ENCODE measurements at places on chromosomes 16 and 17.

GRCh38 chr17:8726941-8727555 is 17.6 kb downstream of the CCDC42 start:
- DNase-seq: no peak

DNA sequence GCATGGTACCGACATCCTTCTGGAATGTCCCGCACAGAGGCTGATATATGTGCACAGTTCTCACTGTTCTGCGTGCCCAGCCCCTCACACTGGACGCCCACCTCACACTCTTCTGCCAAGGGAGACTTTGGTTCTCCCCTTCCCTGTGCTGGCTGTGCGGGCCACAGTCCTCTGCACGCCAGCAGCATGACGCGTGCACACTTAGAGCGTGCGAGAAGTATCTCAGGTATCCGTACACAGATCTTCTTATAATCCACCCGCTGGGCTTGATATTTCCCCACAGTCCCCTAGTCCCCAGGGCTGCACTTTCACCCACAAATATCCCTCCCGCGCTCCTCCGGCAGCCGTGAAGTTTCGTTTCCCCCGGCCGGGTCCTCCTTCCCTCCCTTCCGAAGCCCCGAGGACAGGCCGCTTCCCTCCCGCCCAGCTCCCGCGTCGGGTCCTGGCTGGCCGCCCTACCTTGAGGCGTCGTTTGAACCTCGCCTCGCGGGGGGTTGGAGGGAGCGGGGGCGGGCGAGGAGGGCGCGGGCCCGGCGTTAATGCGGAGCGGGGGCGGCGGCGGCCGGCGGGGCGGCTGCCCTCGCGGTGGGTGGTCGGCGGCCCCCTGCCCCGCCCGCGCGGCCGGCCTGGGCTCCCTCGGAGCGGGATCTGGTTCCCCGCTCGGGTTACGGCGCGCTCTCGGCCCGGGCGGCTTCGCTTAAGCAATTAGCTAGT is 5.0 kb upstream of the FOXF1 start:
- no peak for DNase-seq

DNA sequence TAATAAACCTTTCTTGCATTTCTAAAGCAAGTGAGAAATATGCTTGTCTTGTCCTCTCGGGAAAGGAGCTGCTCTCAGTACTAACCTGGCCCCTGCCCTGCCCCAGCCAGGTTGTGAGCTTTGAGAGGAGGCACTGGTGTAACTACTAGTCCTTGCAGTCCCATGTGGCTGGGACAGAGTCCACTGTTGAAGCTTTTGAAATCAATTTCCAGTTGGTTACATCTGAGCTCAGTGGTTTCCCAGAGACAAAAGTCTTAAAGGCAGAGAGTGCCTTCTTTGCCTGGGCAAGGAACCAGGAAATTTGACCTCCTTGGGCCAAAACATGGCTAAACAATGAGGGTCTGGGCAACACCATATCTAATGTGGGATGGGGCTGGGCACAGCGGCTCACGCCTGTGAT is 48.7 kb downstream of the GSG1L start:
- no peak for DNase-seq

GRCh38 chr16:89265647-89266046 is 48.1 kb downstream of the ZNF778 start:
- no peak for DNase-seq

DNA sequence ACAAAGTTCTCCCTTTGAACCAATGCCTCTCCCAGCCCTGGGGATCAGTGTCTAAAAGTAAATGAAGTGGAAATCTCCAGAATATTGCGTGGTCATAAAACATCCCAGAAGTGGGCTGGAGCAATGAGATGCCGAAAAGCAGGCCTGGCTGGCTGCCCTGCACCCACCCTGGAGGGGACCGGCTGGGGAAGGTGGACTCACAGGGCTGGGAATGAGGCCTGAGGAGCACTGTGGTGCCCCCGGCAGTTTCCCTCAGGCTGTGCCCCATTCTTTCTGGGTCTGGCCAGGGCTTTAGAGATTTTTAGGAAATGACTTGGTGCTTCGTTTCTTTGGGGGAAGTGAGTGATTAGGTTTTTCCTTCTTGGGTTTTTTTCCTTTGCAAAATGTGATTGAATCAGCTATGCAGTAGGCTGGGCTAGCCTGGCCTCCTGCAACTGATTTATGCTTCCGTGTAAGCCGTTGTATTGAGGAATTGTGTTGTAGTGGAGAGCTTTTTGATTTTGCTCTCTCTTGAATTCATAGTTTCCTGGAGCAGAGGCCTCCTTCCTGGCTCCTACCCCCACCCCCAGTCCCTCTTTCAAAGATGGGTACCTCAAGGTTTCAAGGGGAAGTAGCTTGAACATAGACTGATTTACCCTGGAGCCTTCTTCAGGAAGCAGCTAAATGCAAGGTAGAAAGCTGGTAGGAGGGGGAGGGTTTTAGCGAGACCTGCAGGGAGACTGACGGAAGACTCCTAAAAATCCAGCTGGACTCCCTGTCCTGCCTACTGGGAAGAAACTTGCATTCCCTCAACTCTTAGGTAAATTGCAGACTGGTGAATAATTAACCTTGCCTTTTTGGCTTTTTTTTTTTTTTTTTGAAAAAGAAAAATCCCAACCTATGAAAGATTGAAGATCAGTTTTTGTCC is 170.2 kb downstream of the RAB11FIP4 start:
- no peak for DNase-seq

- DNase-seq: no peak
Measured at GRCh38 chr16:58842156-58842555, 108.0 kb upstream of the GOT2 start.

DNA sequence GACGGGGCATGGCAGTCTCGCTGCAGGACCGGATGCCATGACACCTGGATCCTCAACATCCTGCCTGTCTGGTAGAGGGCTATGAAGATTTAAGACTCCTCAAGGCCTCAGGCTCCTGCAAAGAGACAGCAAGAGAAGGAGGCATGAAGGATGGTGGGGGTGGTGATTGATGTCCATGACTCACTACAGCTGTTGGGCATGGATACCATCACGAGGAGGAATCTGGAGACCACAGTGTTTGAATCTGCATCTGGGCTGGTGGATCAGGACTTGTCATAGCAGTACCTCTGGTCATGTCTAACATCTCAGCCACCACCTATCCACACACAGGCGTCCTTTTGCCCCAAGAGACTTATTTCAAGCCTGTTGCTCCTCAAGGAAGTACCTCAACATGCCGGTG is 50.2 kb upstream of the WSCD1 start:
- DNase-seq: no peak

GRCh38 chr17:914561-914960 is 65.0 kb downstream of the NXN start:
- DNase-seq: no peak

DNA sequence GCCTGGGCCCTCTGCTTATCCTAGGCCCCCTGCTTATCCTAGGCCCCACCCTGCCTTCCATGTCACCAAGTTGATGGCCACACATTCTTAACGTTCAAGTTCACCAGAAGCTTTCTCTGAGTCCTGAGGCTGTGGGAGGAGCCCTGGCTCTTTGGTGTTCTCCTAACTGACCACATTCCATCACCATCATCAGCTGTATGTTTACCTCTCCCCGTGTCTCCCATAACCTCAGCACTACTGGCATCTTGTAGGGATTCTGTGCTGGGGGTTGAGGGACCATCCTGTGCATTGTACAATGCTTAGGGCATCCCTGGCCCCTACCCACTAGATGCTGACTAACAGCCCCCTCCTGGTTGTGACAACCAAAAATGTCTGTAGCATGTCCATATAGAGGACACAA is 99.3 kb downstream of the NDE1 start:
- no peak for DNase-seq

GRCh38 chr16:81694494-81695280 is 84.4 kb upstream of the PLCG2 start:
- no peak for DNase-seq

DNA sequence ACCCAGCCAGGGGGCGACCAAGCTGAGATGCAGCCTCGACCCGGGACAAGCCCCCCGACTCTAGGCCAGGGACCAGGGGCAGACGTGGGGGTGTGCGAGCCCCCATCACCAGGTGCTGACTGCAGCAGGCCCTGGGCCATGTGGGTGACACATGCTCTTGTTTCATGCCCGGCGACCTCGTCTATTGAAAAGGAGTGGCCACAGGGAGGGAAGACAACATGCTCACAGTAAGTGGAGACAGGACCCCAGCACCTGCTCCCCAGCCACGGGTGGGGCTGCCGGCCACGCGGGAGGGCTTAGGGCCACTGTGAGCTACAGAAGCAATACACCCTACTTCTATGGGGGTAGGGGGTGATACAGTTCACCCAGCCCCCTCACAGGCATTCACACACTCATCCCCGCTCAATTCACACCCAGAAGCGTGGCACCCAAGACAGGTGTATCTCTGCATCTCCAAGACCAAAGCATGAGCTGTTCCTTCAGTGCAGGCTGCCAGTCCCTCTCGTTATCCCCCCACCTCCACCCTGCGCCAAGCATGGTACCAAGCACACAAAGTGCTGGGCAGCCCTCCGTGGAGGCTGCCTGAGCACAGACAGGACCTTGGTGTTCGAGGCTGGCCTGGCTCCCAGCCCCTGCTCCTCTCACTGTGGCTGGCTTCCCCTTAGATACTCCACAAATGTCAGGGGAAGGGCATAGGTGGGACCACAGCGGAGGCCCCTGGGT is 13.6 kb downstream of the VASN start:
- no peak for DNase-seq

DNA sequence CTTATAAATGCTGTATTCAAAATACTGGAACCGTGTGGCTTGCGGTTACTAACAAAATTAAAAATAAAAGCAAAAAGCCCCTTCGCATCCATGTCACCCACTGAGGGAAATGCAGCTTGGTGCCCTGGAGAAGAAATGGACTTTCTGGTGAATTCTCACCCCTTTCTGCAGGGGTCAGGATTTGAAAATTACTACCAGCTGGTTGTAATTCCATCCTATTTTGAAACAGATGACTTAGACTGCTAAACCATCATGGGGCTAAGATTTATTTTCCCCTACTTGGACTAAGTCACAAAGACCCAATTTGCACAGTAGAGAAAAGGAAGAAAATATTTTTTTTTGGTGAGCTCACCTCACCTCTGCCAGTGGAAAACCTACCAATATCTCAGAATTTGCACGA is 111.4 kb upstream of the MYOCD start:
- DNase-seq: no peak

- DNase-seq: no peak
Measured at GRCh38 chr17:67656494-67657203, 61.1 kb upstream of the NOL11 start.

GRCh38 chr17:74768069-74768762 is 7.9 kb downstream of the NAT9 start:
- DNase-seq: no peak

DNA sequence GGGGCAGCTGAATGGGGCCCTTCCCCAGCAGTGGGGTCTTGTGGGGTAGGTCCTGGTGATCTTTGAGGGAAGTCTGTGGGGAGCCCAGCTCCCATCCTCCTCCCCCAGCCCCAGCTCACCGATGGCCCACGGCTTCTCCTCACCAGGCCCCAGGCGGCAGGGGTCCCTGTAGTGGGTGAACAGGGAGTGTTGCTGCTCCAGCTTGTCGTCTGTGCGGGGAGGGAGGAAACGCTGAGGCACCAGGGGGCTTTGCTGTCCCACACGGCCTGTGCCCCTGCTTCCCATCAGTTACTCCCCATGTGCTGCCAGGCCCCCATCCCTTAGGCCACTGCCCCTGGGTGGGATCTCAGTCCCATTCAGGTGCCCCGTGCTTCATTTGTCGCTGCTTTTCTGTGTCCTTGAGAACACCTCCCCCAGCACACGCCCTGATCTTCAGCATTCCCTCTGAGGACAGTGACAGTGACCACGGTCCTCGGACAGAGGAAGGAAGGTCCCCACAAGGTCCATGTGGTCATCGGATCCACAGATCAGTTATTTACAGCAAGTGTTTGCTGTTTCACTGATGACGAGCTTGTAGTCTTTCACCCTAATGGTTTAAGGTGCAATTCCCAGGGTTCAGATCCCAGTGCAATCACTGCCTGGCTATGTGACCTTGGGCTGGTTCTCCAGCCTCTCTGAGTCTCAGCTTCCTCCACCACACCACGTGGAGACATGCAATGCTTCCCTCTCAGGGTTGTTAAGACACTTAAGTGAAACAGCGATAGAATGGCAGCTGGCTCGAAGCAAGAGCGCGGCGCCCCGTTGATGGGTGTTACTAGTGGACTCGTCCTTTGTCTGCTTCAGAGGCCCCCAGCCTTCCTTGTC is 53.1 kb downstream of the PRMT7 start:
- no peak for DNase-seq

DNA sequence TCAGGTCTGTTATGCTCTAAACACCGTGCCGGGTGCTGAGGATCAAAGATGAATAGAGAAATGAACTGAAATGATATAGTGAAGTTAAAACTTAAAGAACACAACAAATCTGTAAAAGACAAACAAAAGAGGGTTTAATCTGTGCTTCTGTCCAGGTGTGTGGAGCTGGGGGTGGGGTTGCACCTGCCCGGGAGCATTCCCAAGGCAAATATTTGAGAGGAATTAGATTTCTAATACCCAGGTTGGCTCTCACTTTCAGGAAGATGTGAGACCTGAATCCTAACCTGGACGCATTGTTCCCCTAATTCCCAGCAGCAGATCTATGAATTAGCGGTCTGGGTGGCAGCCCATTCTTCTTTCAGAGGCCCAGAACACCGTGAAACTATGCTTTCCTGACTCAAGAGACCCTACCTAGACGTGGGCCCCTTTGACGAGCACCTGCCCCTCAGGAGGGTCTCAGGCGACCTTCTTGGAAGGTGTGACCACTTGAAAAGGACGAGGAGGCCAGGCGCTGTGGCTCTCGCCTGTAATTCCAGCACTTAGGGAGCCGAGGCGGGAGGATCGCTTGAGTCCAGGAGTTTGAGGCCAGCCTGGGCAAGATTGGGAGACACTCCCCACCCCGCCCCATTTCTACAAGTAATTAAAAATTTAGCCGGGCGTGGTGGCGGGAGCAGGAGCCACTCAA is 677 bp upstream of the RANGRF start:
- no peak for DNase-seq

DNA sequence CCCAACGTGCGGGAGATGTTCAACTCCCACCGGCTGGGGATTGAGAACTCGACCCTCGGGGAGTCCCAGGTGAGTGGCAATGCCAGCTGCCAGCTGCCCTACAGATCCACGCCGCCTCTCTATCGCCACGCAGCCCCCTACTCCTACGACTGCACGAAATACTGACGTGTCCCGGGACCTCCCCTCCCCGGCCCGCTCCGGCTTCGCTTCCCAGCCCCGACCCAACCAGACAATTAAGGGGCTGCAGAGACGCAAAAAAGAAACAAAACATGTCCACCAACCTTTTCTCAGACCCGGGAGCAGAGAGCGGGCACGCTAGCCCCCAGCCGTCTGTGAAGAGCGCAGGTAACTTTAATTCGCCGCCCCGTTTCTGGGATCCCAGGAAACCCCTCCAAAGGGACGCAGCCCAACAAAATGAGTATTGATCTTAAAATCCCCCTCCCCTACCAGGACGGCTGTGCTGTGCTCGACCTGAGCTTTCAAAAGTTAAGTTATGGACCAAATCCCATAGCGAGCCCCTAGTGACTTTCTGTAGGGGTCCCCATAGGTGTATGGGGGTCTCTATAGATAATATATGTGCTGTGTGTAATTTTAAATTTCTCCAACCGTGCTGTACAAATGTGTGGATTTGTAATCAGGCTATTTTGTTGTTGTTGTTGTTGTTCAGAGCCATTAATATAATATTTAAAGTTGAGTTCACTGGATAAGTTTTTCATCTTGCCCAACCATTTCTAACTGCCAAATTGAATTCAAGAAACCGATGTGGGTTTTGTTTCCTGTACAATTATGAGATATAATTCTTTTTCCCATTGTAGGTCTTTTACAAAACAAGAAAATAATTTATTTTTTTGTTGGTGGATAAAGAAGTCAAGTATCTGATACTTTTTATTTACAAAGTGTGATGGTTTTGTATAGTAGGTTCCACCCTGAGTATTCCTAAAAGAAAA is 2.3 kb downstream of the FOXC2 start:
- no peak for DNase-seq

Data from HTR-8/SVneo (cell line).